Vagina (tissue), 2 donors: ENCODE measurements at places on chromosomes 12 and 14.
A peak's percentile ranks its signal among the peaks of the same experiment; 100 is the strongest.

- DNase-seq, result no peak
Observed at GRCh38 chr12:10855807-10856206, 6.5 kb upstream of the PRR4 start.

- DNase-seq, result no peak
Observed at GRCh38 chr12:4566474-4566873, 4.5 kb downstream of the DYRK4 start.

DNA sequence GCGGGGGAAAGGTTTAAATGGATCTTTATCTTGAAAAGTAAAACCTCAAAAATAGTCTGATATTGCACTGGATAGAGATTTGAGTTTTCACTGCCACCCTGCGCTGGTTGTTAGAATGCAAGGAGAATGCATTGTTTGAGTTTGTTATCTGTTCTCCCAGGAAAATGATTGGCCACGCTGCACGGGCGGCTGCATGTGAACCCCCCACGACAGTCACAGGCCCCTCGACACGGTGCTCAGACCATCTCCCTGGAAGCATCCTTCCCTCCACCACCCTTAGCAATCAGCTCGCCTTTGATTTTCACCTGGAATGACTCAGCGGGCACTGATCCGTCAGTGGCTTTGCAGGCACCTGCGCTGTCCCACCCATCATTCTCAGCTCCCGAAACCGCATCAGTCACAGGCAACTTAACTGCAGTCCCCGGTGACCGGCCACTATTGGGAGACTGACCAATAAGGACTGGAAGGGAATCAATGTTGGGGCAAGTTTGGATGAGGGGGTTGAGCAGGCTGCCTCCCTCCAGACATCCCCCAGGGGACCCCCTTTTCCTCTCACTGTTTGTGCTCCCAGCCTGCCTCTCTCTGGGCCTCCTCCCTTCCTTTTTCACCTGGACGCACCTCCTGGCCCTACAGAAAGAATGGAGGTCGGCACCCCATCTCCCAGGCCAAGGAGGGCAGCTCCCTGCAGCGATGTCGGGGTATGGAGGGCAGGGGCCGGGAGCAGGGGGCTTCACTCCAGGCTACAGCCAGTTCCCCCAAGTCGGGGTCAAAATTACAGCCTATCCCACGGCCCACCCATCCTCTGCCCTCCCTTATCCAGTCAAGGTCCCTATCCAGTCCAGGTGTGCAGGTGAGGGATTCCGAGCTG lies 28.5 kb upstream of the C14orf180 start:
- no peak for DNase-seq

DNA sequence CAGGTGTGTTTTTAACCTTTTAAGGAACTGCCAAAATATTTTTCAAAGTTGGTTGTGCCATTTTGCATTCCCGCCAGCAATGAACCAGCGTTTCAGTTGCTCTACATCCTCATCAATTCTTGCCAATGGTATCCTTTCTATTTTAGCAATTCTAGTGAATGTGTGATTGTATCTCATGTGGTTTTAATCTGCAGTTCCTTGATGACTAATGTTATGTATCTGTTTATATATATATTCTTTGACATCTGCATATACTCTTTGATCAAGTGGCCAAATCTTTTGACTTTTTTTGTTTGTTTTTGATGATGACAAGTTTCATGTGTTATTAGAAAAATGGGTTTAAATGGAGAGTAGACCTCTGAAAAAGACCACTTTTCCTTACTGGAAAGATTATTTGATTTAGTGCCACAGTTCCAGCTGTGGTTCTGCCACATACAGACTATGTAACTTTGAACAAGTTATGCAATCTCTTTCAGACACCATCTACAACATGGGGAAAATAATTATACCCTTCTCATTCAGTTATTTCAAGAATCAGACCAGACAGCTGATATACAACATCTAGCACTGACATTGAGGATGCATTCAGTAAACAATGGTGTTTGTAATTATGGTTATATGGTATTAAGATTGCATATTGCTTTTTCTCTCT lies 146.3 kb upstream of the CNOT2 start:
- no peak for DNase-seq

DNA sequence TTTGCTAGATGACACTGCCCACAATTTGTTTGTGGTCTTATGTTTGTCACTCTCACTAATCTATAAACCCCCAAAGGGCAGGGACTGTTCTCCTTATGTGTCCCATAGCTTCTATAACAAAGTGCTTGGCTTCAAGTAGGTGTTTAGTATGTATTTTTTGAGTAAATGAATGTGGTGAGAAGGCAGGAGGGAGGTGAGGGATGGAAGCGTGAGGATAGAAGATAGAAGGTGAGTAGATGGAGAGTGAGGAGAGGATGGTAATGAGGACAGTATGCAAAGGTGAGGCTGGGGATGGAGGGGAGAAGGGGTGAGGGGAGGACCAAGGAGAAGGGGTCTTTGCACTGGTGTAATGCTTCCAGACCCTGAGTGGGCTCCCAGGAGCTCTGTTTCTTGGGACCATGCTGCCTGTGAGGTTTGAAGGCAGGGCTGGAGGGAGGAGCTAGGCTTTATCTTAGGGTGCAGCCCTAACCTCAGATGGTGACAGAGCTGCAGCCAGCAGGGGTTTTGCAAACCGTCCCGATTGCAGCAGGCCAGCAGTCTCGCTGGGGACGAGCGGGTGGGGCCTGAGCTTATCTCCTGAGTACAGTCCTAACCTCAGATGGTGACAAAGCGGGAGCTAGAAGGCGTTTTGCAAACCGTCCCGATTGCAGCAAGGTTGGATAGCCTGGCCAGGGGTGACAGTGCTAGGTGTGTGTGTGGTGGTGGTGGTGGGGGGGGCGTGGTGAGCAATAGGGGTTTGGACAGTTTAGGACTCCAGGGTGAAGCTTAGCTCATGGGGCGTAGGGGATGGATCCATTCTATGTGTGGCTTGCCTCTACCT lies 6.5 kb downstream of the CEBPE start:
- DNase-seq, result no peak

DNA sequence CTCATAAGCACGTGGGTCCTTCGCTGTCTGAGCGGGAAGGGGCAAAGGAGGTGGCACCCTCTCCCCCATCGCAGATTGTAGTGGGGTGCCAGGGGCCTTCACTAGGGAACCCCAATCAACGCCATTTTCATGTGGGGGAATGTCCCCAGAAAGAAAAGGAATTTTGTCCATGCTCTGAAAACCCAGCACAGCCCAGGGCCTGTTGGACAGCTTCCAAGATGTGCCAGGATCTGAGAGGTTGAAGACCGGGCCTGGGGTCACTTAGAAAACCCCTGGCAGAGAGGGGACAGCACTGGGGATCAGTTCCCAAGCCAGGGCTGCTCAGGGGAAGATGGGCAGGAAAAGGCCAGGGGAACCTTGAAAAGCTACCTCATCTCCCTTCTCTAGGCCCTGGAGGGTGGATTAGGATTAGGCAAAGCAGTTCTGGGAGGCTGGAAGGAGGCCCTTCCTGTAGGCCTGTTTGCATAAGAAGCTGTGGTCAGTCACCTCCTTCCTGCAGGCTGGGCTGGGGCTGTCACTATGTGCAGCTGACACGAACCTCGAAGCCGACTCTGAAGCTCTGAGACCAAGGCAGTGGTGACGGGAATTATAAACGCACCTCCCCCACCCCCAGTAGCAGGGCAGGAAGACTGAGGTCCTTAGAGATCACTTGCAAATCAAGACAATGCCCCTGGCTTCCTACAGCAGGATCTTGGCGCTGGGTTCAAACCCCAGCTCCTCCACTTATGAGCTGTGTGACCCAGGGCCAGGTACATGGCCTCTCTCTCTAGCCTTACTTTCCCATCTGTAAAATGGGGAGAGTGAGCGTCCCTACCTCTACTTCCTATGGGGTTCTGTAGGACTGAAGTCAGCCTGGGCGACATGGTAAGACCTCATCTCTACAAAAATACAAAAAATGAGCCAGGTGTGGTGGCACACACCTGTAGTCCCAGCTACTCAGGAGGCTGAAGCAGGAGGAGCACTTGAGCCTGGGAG lies 29.0 kb downstream of the TESC start:
- no peak for DNase-seq

GRCh38 chr12:117967512-117967911 lies 1.3 kb downstream of the KSR2 start:
- DNase-seq, result no peak

DNA sequence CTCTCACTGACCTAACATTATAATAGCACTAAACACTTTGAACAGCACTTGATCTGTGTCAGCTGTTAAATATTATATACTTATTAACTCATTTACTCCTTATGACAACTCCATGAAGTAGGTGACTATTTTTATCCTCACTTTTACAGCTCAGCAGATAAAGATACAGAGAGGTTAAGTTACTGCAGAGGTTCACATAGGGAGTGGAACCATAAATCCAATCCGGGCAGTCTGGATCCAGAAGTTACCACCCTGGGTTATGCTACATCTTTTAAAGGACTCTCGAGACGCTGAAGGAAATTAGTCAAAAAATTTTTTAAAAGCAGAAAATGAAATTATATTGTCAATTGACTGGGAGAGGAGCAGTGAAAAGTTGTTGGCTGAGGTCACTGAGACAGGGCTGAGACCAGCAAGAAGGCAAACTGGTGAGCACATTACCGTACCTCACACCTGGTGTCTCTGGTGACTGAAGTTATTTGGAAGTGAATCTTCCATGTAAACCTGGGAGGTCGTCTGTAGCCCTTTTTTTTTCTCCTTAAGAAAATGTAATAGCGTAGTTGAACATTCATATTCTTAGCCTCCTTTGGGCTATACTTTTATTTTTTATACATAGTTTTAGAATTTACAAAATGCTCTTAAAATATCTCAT lies 1.2 kb upstream of the RIMKLB start:
- no peak for DNase-seq

DNA sequence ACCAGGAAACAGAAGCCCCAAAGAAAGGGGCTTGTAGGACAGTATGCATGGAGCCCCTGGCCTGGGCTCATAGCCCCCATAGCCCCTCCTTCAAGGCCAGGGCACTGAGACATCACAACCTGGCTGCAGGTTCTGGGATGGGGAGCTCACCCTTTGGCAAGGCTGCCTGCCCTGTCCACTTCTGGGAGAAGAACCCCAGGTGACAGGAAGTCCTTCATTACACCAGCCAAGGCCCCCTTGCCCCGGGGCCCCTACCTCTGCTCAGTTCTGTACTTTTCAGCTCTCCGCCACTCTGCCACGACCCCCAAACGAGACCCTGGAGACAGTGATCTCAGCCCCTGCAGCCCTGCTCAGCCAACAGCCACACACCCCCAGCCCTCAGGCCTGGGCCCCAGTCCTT lies 223.2 kb upstream of the RTL1 start:
- DNase-seq, result peak; percentile 92

DNA sequence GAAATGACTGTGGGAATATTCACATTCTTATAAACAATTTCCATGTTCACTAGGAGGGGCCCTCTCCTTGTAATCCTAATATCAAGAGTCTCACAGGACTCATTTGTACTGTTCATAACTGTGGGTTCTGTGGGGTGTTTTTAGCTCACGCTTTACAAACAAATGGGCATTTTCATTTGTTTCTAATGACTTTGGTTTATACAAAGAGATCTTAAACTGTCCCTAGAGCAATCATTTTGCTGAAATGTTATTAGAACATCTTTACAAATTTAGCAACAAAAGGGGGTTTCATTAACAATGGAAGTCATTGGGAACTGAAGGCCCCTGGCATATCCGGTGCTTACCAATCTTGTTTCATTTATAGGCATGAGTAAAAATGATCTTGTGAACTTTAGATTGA lies 370.5 kb downstream of the TRHDE start:
- DNase-seq, result no peak

- DNase-seq, result no peak
Observed at GRCh38 chr12:79955561-79955960, 20.7 kb upstream of the PPP1R12A start.

- no peak for DNase-seq
Observed at GRCh38 chr14:87097015-87097414, 896.0 kb downstream of the GALC start.

GRCh38 chr12:93050026-93050747 lies 121.1 kb upstream of the EEA1 start:
- no peak for DNase-seq

GRCh38 chr12:21300632-21301031 lies 34.1 kb downstream of the SLCO1A2 start:
- no peak for DNase-seq

DNA sequence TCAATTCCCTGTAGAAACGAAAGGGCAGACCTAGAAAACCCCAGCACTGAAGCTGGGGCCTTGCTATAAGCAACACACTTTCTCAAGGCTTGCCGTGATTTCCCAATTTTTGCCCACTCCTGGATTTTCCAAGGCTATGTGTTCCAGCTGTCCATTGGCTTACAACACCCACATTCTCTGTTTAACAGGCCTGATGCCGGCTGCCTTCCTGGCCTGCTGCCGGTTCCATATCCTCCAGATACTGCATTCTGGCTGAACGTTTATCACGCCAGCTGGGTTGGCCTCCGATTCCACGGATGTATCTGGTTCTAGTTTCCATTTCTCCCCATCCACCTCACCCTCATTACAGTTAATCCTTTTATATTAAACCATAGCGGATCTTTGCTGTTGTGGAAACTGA lies 2.0 kb upstream of the PCNX1 start:
- no peak for DNase-seq

DNA sequence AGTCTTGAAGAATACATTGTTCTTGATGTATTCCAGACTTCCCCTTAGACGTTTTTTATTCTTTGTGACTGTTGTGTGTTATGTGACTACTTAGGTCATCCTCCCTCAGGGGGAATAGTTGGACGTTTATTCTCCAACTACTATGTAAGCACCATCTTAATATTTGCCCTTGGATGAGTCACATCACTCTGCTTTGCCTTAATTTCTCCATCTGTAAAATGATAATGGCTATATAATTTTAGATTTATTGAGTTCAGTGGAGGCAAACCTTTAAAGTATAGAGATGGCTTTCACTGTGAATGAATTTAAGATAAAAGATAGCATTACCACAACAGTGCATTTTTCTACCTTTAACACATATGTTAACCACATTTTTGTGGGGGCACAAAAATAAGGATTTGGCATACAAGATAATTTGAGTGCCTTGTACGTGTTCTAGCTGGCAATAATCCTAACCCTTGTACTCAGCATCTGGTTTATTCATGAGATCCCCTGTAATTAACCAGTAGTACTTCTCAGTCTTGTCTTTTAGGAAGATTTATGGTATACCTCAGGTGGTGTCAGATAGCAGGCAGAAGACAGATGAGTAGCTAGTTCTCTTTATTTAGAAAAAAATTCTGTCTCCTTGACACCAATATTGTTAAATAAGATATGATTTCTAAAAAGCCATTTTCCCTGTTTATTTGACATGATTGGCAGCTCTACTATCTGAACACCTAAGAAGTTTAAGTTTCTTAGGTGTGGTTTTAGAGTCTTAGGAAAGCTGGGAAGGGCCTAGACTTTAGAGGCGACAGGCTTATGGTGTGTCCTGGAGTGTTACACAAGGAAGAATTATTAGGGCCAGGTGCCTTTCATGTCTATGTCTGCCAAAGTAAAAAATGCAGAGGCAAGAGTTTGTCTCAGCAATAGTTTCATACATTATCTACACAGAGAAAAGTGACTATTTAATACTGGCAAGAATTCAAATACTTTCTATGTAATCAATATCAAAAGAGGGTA lies 152.3 kb downstream of the RAD51B start:
- no peak for DNase-seq

- DNase-seq, result no peak
Observed at GRCh38 chr12:121030576-121031212, 8.4 kb downstream of the OASL start.

GRCh38 chr12:91952916-91953315 lies 192.7 kb downstream of the BTG1 start:
- no peak for DNase-seq

- no peak for DNase-seq
Observed at GRCh38 chr14:41608681-41609390, 2.2 kb downstream of the LRFN5 start.
